Psoas muscle (tissue), 8 donors: ENCODE measurements at places on chromosomes 6 and 20. TPM values are rescaled to one million over a fixed set of nuclear protein-coding genes. Genes with fewer than 3 reads are reported as not detected.

DNA sequence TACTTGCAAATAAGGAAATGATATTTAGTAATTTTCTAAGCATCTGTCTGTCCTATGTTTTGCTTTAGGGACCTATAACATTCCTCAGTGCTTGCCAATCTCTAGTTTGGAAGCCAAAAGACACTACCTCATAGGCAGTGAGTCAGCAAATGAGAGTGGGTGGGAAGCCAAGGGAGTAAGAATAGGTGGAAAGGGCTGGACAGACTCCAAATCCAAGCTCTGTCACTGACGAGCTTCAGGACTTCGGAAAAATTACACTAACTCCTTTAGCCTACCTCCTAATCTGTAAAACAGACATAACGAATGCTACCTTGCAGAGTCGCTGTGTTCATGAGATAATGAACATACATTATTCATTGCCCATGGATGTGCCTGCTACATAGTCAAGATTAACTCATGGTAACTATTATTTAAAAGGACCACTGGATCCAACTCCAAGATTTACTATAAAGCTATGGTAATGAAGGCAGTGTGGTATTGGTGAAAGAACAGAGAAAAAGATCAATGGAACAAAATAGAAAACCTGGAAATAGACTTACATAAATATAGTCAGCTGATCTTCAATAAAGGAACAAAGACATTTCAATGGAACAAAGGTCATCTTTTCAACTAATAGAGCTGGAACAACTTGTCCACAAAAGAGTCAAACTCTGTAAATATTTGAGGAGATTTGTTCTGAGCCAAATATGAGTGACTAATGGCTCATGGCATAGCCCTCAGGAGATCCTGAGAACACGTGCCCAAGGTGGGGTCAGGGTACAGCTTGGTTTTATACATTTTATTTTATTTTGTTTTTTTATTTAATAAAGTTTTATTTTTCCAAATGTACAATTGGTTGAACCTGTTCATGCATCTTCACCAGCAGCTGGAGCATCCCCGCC is 64.1 kb downstream of the FAM50B start:
- no peak for DNase-seq

DNA sequence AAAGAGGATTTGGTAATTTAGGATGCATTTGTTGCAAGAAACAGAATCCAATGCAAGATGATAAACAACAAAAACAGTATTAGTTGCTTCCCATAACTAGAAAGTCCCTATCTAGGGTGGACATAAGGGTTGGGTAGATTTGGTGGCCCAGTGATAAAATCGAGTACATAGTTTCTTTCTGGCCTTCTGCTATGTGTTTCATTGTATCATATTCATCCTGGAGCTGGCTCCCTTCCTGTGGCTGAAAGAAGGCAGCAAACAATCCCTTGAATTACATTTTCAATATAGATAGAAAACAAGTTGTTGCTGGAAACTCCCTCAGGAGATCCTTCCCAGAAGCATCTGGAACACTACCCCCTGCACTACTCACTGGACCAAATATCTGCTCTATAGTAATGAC is 135.1 kb downstream of the ID4 start:
- no peak for DNase-seq

Gene PABPC1L
- 1.7 TPM for total RNA-seq

GRCh38 chr20:18397030-18397429 is 69.8 kb downstream of the DZANK1 start:
- DNase-seq, result no peak

- DNase-seq, result no peak
Observed at GRCh38 chr6:39444479-39445019, 122.0 kb upstream of the KCNK16 start.

GRCh38 chr20:63434599-63435378 is 37.7 kb downstream of the KCNQ2 start:
- DNase-seq, result peak; percentile 43

Gene ZNF334
- 0.36 TPM for total RNA-seq

- no peak for DNase-seq
Observed at GRCh38 chr6:131976545-131977061, 25.4 kb upstream of the CCN2 start.

DNA sequence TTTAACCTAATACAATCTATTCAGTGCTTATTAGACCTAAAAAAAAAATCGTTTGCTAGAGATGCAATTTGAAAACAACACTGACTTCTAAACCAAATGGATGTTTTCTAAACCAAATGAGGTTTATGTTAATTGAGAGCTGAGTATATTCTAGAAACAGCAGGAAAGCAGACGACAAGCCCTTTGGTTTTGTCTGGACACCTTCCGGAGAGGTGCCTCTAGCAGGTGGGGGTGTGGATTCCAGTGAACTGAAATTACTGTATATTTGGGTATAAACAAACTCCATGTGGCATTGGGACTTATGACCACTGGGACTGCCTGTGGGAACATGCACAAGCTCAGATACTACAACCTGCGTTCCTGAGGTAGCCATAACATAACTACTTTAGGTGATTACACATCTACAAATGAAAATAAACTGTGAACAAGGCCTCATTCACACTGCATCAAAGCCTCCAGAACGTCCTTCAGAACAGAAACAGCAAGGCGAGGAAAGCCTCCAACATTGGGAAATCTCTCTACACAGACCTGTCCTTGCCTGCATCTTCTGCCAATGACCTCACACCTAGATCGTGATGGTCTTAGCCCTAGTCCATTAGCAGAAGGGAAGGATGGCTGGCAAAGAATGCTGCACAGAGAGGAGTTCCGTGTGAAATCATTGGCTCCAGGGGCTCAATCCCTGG is 206.8 kb upstream of the FOXQ1 start:
- no peak for DNase-seq

GRCh38 chr6:137637121-137637520 is 142.9 kb upstream of the OLIG3 start:
- no peak for DNase-seq

- no peak for DNase-seq
Observed at GRCh38 chr20:38706509-38706908, 17.8 kb upstream of the SLC32A1 start.

DNA sequence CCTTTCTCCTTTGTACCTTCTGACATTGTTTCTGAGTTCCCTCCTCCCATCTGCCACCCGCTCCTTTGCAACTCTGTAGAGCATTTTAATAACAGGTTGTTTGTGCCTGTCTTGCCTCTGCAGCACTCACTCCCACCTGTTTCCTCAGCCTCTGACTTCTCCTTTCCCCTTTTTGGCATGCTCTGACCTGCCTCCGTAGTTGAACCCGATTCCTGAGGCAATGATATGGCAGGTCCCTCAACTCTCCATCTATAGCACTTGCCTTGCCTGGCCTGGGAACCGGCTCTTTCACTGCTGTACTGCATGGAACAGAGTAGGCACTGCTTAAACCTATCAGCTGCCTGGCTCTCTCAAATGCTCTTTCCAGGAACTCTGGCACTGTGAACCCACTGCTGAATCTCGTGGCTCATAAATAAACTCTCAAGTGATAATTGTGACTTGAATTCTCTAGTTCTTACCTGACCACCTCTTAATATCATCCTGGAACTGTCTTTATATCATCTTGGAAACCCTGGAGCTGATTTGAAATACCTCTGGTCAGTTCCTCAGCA is 50.3 kb downstream of the UTRN start:
- no peak for DNase-seq

DNA sequence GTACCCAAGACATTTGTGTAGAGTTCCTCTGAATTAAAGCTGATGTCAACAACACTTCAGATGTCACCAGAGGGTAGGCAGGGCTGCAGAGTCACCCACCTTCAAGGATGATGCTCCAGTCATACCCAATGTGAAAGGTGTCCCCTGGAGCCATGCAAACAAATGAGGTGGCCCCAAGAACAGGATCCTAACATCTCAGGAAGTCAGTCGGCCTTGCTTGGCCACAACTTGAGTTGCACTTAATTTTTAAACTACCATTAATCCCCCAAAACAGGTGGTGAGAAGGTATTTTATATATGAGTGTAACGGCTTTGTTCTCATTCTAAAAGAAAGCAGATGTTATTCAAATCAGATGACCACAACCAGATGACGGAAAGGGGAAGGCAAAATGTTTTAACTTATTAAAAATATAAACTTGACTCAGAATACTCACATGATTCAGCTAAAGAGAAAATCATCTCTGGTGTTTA is 21.1 kb upstream of the SERPINB1 start:
- no peak for DNase-seq

DNA sequence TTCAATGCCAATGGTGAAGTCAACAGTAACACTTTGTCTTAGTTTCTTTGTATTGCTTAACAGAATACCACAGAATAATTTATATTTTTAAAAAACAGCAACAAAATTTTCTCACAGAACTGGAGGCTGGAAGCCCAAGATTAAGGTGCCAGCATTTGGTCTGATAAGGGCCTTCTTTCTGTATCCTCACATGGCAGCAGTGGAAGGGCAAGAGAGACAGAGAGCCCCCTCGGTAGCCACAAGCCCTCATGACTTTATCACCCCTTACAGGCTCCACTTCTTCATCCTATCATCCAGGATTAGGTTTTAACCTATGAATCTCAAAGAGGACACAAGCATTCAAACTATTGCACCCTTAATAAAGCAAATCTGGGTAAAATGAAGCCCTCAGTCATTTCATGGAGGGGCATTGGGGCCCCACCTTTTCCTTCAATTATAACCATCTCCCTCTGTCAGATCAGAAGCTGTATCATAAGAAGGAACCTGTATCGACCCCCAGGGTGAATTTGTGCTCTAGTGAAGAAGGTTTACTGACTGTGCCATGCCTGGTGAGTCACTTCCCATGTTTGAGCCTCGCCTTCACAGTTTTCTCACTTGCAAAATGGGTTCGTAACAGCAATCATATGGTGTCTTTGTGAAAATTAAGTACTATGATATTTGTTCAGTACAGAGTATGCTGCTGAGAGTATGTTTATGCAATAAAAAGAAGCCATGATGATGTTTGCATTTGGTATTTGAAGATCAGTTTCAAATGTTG is 178.2 kb downstream of the LRFN2 start:
- no peak for DNase-seq

GRCh38 chr6:110211753-110212152 is 31.5 kb downstream of the CDC40 start:
- no peak for DNase-seq

GRCh38 chr20:35304956-35305355 is 12.7 kb upstream of the FAM83C start:
- DNase-seq, result no peak

DNA sequence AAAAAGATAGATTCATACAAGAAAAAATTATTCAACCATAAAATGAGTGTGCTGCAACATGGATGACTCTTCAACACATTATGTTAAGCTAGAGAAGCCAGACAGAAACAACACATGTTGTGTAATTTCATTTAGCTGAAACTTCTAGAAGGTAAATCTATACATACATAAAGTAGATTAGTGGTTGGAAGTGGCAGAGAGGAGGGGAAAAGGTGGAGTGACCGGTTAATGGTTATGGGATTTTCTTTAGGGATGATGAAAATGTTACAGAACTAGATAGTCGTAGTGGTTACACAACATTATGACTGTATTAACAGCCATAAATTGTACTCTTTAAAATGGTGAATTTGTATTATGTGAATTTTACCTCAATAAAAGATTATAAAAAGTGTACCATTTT is 304.1 kb upstream of the SLC35B3 start:
- no peak for DNase-seq

DNA sequence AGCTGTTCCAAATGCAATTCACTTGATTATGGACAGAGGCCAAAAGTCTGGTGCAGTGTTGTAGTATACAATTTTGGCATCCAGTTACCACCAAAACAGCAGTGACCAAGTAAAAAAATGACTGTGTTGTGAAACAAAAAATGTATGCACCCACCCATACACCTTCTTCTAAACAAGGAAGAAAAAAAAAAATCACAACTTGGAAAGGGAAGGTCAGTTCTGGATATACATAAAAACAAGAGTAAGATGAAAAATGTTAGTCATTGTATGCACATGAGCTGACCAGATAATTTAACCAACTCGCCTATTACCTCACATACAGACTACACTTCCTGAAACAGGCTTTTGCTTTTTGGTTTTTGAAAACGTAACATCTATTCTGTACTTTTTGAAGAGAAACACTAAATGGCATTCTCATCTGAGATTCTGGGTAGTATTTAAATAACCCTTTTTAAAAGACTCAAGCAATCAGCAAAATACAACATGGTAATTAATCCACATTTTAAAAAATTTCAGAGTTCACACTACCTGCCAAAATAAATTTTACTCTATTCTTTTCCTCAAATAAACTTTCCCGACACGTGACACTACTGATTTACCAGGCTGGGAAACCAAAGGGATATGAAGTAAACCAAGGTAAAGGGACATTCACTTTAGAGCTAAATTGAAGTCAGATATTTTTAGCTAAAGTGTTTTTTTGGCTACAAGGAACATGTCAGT is 141.6 kb upstream of the SHLD1 start:
- DNase-seq, result no peak
